ENCODE measurements at places on chromosomes 7 and 10. TPM values are rescaled to one million over a fixed set of nuclear protein-coding genes. Genes with fewer than 3 reads are reported as not detected.

The KIF20B gene
- 2.0 TPM for polyA plus RNA-seq

The MORN4 gene
- polyA plus RNA-seq, result 31.7 TPM

- H3K4me3 ChIP-seq, result no peak overlapping the region
- peaks cover 62% of the 10 kb centered on the region for H3K36me3 ChIP-seq
Measured at GRCh38 chr7:40099837-40100236, 34.6 kb downstream of the MPLKIP start.

- H3K27me3 ChIP-seq, result no peaks in the 10 kb centered on the region
- DNase-seq, result no peak
- no peak overlapping the region for H3K4me3 ChIP-seq
- no peaks in the 10 kb centered on the region for H3K36me3 ChIP-seq
Measured at GRCh38 chr7:34322841-34323240, 335.2 kb upstream of the NPSR1 start.
